Dermis blood vessel endothelial cell (primary cell): ENCODE measurements at places on chromosomes 3 and 15. TPM values are rescaled to one million over a fixed set of nuclear protein-coding genes. Genes with fewer than 3 reads are reported as not detected.

Gene ADGRG7
- not detected in 2 replicates for total RNA-seq

Gene ITGB5
- 86.6 and 107 TPM in 2 replicates for total RNA-seq

DNA sequence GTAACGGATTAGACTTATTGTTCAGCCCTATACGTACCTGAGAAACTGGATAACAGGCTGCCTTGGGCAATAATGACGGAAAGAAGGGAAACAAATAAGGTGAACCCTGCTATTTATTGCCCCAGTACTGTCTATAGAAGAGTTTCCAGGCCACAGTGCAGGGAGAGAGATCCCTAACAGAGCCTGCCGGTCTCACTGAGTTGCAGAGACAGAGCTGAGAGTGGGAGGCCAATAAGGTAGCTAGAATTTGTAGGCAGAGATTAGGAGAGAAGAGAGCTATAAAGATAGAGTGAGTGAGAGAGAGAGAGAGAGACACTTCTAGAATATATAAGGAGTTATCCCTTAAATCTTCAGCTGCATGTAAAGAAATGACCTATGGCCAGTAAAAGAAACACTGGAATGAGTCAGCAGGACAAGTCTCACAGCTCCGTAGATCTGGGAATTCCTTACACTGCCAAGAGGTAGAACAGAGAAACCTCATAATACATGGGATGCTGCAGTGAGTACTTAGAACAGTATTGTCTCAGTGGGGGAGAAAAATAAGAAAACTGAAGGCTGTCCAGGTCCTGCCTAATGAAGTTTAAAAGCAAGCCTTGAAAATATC is 51.8 kb downstream of the ST3GAL6 start:
- DNase-seq, result peak; percentile 46

DNA sequence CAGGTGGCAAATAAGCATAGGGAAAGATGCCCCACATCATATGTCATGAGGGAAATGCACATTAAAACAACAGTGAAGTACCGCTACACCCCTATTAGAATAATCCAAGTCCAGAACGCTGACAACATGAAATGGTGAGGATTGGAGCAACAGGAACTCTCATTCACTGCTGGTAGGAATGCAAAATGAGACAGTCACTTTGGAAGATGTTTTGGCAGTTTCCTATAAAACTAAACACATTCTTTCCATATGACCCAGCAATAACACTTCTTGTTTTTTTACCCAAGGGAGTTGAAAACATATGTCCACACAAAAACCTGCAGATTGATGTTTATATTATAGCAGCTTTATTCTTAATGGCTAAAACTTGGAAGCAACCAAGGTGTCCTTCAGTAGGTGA is 116.4 kb upstream of the TOPAZ1 start:
- DNase-seq, result no peak

DNA sequence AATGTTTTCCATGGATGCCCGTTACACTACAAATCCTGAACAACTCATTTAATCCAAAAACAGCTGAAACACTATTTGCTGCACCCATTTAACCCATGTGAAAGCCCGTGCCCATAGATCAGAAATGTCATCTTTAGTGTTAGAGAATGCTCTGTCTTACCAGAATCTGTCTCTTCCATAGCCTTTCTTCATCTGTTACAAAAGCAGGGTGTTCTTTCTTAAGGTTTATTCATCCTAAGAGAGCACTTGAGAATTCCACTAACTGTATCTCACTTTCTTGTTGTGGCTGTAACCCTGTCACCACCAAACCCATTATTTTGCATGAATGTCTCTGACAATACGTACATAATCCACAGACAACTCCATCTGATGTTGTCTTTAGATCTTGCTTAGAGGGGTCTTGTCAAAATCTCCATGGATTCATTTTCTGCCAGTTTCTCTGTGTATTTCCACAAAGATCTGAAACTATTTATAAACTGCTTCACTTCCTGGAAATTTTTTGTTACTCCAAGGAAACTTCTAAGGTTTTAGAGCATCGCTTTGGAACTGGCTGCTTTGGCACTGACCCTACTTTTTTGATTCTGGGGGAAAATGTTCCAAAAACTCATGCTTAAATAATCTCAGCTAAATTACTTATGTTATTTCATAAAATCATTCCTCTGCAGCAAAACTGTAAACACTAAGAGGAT is 167.8 kb upstream of the CCDC54 start:
- no peak for DNase-seq

- DNase-seq, result no peak
These were observed 54.9 kb downstream of the CYP11A1 start for GRCh38 chr15:74312445-74313007.

GRCh38 chr3:71885006-71885405 is 100.1 kb upstream of the PROK2 start:
- no peak for DNase-seq

- no peak for DNase-seq
These were observed 95.2 kb upstream of the PLCL2 start for GRCh38 chr3:16789344-16790120.

- DNase-seq, result no peak
These were observed 1.8 kb downstream of the ADAMTS17 start for GRCh38 chr15:100339999-100340398.

DNA sequence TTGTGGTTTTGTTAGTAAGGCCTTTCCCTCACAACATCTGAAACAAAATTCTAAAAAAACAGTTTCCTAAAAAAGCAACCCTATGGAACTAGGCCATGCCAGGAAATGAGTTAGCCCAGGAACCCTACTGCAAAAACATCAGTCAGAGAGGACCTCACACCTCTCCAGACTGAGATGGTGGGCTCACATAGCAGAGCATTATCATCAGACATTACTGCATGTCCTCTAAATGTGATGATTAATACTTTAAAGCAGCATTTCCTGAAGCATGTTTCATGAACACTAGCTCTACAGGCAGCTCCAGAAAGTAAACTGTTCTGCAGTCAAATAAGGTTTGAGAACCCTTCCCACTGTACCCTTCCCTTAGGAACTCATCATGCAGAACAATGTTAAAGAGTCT is 232.3 kb upstream of the MRPL3 start:
- no peak for DNase-seq

GRCh38 chr3:50637011-50637410 is 20.1 kb downstream of the MAPKAPK3 start:
- no peak for DNase-seq
